AG10803 (cell line): ENCODE measurements at places on chromosomes 7 and 10.

DNA sequence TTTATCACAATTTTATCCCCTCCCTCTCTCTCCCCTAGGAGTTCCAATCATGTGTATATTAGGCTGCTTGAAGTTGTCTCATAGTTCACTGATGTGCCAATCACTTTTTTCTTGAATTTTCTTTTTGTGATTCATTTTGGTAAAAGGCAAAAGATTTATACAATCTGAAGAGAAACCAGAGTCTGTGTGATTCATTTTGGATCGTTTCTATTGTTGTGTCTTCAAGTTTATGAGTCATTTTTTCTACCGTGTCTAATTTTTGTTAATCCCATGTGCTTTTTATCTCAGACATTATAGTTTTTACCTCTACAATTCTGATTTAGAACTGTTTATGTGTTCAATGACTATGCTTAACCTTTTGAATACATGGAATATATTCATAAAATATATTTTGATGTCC is 483.9 kb upstream of the AUTS2 start:
- DNase-seq: peak; percentile 48

- no peak for DNase-seq
Observed at GRCh38 chr7:97019710-97020225, 4.9 kb downstream of the DLX5 start.

DNA sequence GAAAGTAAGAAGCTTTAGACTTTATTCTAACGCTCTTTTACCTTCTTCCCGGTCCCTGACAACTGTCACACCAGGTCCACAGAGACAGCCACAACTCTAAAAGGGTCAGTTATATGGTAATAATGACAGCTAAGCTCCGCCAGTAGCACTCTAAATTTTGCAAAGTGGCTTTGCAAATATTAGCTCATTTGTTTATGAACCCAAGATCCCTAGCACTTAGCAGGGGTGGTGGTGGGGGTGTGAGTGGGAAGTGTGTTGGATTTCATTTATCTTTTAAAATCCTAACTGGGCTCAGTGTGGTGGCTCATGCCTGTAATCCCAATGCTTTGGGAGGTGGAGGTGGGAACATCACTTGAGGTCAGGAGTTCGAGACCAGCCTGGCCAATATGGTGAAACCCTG is 34.8 kb upstream of the SDK1 start:
- no peak for DNase-seq

DNA sequence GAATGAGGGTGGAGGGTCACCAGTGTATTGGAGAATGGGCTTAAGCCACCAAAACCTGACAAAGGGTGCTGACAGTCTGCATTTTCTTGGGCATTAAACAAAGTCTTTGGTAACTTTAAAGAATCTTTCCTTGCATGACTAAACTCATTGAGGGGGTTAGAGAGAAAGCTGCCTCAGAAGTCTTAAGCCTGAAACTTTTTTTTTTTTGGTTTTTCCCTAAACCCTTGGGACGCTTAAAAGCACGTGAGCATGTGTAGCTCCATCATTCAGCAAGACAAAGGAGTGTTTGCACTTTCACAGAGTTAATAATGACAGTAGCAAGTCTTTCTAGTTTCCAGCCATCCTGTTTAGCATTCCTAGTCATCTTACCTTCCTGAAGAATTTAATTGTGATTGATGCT is 110.7 kb downstream of the LRMDA start:
- DNase-seq: peak; percentile 64

- DNase-seq: peak; percentile 90
Observed at GRCh38 chr7:117283371-117283770, 39.5 kb downstream of the WNT2 start.

DNA sequence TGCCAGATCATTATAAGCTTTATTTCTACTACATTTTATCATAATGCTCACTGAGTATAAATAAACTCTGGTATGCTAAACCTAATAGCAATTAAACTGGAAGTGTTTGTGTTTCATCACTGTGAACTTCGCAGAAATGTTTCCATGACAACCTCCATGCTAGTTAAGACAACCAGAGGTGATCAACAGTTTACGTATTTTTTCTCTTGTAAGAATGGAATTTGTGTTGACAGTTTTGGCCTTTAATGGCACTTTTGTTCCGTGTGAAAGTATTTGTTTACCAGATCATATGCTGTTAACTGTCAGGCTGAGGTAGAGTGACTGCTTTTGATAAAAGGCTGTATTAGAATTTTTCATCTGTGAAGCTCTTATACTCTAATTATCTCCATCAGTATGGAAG is 212.1 kb upstream of the PPP1R3A start:
- peak; percentile 22 for DNase-seq

DNA sequence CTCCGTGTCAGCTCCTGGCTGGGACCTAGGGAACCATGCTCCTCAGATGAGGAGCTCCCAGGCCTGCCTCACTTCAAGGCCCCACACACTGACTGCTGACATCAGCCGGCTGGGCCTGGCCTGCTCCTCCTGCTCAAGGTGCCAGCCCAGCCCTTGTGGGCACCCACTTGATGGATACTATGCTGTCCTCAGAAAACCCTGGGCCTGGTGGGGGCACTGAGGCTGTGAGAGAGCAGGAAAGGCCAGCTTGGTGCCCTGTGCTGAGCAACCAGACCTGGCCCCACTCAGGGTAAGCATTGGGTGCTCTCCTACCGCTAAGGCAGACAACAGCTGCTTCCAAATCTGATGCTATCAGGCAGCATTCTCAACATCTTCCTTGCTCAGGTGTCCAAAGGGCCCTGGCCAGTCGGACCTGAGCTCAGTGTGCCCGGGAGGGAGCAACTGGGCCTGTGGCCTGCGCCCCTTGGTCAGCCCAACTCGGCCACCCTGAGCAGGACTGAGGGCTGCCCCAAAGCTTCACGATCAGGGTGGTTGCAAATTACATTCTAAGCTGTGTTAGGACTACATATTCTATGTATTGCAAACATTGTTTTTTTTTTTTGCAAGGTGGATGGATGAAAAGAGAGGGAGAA is 21.9 kb upstream of the ANTXRL start:
- no peak for DNase-seq

- DNase-seq: peak; percentile 85
Observed at GRCh38 chr10:31694929-31695837, 233.4 kb downstream of the ARHGAP12 start.

- peak; percentile 39 for DNase-seq
Observed at GRCh38 chr7:142359694-142360279, 101.9 kb upstream of the PRSS58 start.

DNA sequence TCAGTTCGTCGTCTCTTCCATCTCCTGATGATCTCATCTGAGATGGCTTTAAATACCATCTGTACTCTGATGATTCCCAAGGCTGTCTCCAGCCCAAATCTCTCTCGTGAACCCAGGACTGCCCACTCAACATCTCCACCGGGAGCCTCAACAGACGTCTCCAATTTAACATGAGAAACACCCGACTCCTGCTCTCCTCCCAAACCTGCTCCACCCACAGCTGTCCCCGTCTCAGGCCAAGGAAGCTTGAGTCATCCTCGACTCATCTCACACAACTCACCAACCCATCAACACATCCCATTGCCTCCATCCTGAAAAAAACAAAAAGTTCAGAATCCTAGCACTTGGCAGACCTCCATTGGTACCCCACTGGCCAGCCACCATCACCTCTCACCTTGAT is 29.7 kb upstream of the CALN1 start:
- no peak for DNase-seq

DNA sequence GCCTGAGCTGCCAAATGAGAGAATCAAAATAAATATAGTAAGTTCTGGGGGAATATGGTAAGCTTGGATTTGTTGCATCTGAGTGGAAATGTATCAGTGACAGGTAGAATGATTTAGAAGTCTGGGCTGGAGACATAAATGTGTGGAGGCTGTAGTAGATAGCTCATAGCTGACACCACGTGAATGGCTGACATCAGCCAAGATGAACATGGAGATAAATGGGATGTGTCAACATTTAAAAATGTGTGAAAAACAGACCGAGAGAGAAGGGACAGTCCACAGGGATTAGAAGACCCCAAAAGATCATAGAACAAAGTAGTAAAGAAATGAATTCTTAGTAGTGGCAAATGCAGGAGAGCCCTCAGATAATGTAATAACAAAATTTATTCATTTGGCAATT is 40.9 kb downstream of the NAMPT start:
- DNase-seq: no peak

- DNase-seq: peak; percentile 71
Observed at GRCh38 chr10:74746813-74747212, 79.6 kb upstream of the KAT6B start.

DNA sequence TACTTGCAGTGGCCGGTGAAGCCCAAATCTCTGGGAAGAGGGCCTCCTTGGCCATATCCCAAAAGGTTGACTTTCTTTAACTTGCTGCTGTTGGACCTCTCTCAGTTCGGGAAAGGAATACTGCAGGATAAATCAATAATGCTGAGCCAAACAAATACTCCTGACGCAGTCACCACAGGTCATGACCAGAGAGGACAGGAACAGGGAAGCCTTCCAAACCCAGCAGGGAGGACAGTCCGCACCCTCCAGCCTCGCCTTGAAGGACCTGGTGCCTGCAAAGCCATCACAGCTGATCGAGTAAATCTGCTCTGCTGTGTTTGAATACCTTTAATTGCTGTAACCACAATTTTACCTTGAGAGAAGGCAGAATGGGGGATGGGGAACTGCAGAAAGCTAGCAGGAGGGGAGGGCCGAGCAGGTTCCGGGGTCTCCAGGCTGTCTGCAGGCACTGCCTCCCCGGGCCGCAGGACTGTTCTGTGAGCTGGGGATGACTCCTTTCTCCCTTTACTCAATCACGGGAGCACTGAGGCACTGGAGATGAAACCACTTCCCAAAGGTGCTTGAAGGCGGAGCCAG is 20.8 kb upstream of the INSIG1 start:
- no peak for DNase-seq

DNA sequence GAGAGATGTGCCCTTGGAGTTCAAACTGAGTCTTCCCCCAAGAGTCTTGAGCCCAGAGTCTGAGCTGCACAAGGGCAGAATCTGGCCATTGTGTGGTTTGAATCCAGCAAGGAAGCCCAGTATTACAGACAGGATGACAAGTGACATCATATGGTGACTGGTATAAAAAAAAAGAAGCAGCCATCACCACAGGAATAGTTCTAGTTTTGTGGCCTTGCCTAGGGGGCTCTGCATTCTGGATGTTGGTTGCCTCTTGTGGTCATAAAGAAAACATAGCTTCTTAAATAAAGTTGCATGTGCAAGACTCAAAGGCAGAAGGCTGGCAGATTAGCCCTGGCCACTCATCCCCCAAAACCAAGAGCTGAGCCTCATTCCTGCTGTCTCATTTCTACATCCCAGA is 16.8 kb upstream of the LRRC72 start:
- no peak for DNase-seq

GRCh38 chr7:117682681-117683385 is 190.4 kb downstream of the CTTNBP2 start:
- no peak for DNase-seq

DNA sequence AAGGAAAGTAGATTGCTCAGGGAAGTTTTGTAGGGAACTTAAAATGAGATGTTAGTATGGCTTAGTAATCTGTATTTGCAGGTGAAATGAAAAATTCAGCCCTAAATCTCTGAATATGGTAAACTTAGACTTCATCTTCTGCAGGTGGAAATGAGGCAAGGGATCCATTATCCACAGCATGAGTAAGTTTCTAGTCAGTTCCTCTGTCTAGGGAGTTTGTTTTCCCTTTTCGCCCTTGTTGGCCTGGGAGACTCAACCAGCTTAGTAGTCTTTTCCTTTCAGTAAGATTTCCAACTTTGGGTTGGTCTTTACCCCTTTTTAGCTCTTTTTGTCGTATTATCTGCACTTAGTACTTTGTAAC is 65.6 kb downstream of the ZEB1 start:
- no peak for DNase-seq

DNA sequence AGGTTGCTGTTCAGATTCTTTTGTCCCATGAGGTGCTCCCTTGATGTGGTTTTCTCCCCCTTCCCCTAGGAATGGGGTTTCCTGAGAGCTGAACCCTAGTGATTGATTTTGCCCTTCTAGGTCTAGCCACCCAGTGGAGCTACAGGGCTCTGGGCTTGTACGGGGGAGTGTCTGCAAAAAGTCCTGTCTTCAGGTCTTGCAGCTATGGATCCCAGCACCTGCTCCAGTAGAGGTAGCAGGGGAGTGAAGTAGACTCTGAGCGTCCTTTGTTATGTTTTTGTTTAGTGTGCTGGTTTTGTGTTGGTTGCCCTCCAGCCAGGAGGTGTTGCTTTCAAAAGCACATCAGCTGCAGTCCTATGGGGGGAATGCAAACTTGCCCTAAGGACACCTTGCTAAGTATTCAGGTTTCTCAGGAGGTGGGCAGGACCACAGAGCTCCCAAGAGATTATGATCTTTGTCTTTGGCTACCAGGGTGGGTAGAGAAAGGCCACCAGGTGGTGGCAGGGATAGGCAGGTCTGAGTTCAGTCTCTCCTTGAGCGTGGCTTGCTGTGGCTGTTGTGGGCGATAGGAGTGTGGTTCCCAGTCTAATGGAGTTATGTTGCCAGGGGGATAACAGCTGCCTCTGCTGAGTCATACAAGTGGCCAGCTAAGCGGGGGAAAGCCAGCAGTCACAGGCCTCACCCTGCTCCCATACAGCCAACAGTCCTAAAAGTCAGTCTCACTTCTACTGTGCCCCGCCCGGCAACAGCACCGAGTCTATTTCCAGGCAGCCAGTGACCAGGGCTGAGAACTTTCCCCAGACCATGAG is 92.4 kb upstream of the JCAD start:
- peak; percentile 92 for DNase-seq

DNA sequence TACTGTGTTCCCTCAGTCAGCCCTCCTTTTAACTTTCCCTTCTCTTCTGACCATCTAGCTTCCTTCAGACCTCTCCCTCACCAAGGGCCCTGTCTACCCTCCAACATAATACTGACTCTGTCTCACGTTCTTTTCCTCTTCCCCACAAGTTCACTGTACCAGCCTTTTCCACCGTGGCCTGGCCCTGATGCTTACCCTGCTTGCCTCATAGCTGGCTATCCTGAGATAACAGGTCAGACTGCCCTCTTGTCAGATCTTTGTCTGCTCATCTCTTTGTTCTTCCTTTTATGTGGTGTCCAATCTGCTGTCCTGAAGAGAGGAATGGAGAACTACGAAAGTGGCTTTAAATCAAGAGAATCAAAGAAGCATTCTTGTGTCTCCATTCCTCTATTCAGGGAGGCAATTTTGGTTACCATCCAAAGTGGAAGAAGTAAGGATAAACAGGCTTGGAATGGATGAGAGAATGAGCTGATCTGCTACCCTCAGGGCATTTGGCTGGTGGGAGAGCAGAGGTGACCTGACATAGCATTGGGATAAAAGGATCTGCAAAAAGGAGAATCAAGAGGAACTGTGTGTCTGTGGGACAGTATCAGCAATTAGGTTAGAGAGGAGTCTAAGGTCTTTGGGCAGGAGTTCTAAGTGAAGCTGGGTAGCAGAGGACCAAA is 8.1 kb downstream of the BTAF1 start:
- no peak for DNase-seq

GRCh38 chr10:78716043-78716660 is 352.6 kb upstream of the ZMIZ1 start:
- no peak for DNase-seq
